ENCODE measurements at places on chromosomes 6 and 20.

GRCh38 chr20:11686195-11686594 is 231.5 kb upstream of the BTBD3 start:
- no peak for DNase-seq

DNA sequence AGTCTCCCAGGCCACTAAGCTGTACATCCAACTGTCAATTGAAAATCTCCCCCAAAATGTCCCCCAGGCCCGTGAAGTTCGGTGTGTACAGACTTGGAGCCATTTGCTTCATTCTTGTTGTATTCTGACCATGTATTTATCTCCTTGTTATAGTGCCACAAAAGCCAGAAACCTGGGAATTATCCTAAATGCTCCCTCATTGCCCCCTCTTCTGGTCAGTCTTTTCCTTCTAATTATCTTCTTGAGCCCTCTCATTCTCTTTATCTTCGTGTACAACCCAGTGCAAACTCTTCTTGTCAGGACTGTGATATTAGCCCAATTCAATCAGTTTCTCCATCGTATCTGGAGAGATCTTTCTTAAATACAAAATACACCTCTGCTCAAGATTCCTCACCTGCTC is 64.7 kb downstream of the RFX6 start:
- DNase-seq, result no peak

- DNase-seq, result no peak
These were observed 45.7 kb upstream of the TMEM181 start for GRCh38 chr6:158514176-158514575.

- no peak for DNase-seq
These were observed 145.1 kb downstream of the RIMS1 start for GRCh38 chr6:72031471-72031870.

- DNase-seq, result peak; percentile 70
These were observed 295.2 kb downstream of the CDH26 start for GRCh38 chr20:60253471-60253870.

DNA sequence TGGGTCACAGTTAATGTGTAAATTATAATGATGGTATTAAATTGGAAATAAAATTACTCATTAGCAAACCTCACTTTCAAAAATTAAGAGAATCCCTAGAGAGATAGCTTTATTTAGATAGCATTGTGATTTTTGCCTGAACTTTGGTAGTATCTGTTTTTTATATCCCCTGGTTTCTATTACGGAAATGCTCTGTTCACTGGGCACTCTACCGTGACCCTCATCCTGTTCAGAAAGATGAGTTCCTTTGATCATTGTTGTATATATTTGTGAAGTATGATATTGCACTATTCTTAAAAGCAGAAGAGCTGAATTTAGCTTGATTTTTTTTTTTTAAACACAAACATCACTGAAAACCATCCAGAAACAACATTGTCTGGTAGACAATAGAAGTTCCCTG is 1143.8 kb upstream of the MAP3K7 start:
- no peak for DNase-seq

- DNase-seq, result no peak
These were observed 35.1 kb downstream of the PM20D2 start for GRCh38 chr6:89180971-89181370.

DNA sequence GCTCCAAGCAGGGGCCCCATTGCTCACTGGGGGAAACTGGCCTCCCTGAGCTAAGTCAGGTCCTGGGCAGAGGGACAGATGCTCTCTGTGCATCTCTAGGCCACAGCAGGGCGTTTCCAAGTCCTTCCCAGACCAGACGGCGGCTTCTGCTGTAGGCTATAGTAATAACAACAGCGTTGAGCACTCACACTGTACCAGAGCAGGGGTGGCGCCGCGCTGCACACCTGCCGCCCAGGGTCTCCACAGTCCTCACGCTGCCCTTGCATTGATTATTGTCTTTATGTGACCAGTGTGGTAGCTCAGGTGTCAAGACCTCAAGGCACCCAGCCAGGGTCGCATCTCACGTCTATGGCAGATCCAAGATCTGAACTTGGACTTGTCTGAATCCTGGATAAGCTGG is 14.9 kb upstream of the CCN5 start:
- no peak for DNase-seq

DNA sequence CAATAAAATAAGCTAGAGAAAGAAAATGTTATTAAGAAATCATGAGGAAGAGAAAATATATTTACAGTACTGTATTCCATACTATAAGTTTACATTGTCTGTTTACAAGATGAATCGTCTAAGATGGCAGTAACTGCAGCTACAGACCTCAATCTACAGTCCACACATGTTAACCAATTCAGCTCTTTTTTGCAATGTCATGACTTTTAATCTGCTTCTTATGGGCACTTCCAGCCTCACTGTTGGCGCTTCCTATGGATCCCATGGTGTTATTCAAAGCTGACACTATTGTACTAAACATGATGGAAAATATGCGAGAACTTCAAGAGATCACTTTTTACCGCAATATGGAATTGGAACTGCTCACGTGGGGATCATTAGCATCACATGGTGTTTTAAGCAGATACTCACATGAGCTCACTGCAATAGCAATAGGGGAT is 451.5 kb upstream of the CITED2 start:
- DNase-seq, result no peak

GRCh38 chr6:121596441-121596840 is 161.0 kb downstream of the GJA1 start:
- DNase-seq, result no peak

GRCh38 chr6:106639812-106640211 is 10.4 kb downstream of the QRSL1 start:
- DNase-seq, result no peak

- DNase-seq, result no peak
These were observed 88.8 kb downstream of the FYN start for GRCh38 chr6:111784433-111784832.

GRCh38 chr6:9025796-9026394 is 590.5 kb upstream of the SLC35B3 start:
- no peak for DNase-seq

GRCh38 chr6:41715795-41716515 is 19.5 kb downstream of the TFEB start:
- no peak for DNase-seq

- DNase-seq, result no peak
These were observed 14.6 kb downstream of the DST start for GRCh38 chr6:56628105-56628504.

DNA sequence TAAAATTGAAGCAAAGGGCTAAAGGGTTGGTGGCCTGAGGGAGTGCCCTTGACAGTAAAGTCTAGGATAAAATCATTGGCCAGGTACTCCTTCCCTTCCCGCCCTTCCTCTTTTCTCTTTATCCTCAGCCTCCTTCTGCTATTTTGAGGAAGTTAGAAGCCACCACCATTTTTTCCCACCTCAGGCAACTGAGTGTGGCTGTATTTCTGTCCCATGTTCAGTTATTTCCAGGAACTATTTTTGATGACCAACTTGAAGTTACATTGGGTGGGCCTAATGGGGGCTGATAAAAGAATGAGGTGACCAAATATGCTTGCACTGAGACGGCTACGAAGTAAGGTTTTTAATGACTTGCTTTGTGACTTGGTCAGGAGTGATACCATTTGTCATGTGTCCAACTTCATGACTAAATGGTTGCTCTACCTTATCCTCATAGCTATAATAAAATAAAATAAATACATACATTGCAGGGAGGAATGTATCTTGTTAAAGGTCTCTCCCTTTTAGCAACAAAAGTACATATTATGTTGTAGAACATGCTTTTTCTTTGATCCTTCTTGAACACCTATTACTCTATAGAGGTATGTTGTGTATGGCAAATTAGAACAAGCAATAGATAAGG is 12.0 kb downstream of the PTPN1 start:
- DNase-seq, result no peak

GRCh38 chr20:63745961-63746731 is 6.6 kb downstream of the SLC2A4RG start:
- no peak for DNase-seq

GRCh38 chr6:17417817-17418216 is 24.4 kb downstream of the CAP2 start:
- DNase-seq, result no peak

GRCh38 chr6:56364827-56365339 is 117.5 kb upstream of the COL21A1 start:
- DNase-seq, result no peak

GRCh38 chr6:121816906-121817540 is 381.6 kb downstream of the GJA1 start:
- DNase-seq, result no peak

DNA sequence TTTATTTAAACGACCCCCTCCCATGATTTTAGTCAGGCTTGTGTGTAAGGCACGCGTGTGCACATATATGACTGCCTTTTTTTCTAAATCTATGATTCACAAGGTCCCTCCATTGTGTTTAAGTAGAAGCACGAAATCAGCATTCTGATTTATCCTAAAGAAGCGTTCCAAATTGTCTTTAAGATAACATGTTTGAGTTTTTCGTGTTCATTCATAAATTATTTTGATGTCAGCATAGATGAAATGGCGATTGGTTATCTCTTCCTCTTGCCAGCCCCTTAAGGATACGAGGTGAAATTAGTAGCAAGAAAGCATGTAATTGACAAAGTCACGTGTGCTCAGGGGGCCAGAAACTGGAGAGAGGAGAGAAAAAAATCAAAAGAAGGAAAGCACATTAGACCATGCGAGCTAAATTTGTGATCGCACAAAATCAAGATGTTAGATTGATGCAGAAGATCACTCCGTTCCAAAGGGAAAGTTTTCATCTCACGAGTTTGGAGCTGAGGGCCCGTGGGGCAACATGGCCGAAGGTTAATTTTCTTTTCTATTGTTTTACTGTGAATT is at the start of gene LIN28B:
TSS of gene LIN28B (plus strand) at position 377 of the 564 bp plus-strand sequence. CDS start at position 521, 144 bp downstream.
- DNase-seq, result no peak

DNA sequence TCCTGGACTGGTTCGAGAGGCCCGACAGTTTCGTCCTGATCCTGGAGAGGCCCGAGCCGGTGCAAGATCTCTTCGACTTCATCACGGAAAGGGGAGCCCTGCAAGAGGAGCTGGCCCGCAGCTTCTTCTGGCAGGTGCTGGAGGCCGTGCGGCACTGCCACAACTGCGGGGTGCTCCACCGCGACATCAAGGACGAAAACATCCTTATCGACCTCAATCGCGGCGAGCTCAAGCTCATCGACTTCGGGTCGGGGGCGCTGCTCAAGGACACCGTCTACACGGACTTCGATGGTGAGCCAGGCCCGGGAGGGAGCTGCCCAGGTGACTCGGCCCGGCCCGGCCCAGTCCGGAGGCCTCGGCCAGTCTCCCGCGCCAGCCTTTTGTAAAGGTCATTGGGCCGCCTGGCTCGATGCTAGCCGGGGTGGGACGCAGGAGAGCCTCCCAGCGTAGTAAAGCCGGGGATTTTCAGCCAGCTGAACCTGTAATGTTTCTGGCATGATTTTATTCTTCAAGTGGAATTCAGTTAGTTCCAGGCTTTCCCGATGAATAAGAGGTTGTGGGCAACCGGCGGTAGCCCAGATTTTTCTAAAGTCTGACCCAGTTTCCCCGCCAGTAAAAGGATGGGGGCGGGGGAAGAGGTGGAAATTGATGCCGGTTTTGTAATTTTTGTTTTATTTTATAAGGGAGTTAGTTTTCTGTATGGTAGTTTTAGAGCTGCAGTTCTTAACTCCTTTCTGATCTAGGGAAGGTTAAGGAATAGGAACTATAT is 1.4 kb downstream of the PIM1 start:
- DNase-seq, result no peak

DNA sequence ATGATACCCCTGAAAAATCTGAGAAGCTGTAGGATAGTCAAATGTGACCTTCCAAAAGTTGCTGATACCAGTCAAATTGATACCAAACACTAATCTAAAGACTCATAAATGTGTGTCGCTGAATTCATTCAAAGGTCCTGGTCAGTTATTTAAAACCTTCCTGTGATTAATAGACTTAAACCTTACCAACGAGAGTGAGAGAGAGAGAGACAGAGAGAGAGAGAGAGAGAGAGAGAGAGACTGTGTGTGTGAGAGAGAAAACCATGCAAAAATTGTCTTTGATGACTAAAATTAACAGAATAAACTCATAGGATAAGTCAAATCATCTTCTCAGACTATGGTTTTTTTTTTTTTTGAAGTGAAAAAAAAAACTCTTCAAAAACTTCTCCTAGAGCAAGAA is 370.9 kb upstream of the HS3ST5 start:
- DNase-seq, result no peak

GRCh38 chr6:74914888-74915287 is 291.0 kb downstream of the COL12A1 start:
- DNase-seq, result no peak

DNA sequence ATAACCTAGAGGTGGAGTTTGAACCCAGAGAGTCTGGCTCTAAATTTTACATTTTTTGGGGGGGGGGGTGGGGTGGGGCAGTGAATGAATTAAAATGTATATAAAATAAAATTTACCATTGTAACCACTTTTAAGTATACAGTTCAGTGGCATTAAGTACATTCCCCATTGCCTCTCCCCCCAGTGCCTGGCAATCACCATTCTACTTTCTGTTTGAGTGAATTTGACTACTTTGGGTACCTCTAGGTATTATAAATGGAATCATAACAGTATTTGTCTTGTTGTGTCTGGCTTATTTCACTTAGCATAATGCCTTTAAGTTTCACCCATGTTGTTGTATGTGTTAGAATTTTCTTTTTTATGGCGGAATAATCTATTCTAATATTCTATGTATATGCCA is 2.7 kb downstream of the FAM110A start:
- DNase-seq, result no peak

GRCh38 chr6:25547797-25548196 is 104.2 kb upstream of the SCGN start:
- DNase-seq, result no peak

- DNase-seq, result no peak
These were observed 16.1 kb upstream of the CALHM6 start for GRCh38 chr6:116445102-116445501.

- DNase-seq, result no peak
These were observed 191.6 kb upstream of the THBS2 start for GRCh38 chr6:169445227-169445626.

GRCh38 chr6:134878136-134878535 is 71.8 kb downstream of the ALDH8A1 start:
- no peak for DNase-seq

GRCh38 chr20:35297740-35298139 is 5.5 kb upstream of the FAM83C start:
- no peak for DNase-seq

GRCh38 chr6:105135907-105136430 is 43.8 kb downstream of the POPDC3 start:
- no peak for DNase-seq

DNA sequence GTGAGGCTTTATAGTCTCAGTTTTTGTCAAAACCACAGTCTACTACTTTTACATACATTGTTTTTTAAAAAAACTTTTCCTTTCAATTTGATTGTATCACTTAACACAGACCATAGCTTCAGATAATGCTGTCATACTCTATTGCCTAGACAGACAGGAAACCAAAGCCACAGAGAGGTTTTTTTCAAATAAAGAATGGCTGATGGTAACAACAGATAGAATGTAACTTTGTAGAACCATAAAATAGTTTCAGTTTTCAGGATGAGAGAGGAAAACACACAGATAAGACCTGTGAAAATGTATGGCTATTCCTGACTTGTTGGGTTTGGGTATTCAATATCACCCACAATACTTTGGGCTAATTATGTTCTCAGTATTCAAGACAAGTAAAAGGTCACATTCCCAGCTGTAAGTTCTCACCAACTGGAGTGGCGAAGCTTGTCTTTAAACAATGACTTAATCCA is 94.0 kb downstream of the ADGRG6 start:
- DNase-seq, result no peak

GRCh38 chr6:51467231-51467952 is 620.0 kb downstream of the PKHD1 start:
- DNase-seq, result no peak

Data from vagina (tissue), 2 donors.